Effector memory CD8-positive, alpha-beta T cell (primary cell): ENCODE measurements at places on chromosomes 6 and 20.

GRCh38 chr20:64011366-64011779, 24.6 kb upstream of the C20orf204 start:
- no peak for DNase-seq

DNA sequence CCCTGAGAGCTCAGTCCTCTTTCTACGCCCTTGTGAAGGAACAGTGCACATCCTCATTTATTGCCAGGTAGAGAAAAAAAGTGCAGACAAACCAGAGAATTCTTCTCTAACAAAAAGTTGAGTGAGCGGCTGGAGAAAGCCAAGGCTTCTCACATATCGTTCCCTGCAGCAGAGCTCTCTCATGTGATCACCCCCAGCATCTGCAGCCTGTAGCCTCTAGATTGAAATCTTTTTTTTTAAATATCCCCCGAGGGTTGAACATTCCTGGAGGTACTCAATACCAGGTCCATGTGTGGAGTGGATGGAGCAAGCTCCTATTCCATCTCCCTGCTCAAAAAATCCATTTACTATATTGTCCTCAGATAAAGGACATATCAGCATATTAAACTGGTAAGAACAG, 22.9 kb upstream of the ZNF133 start:
- no peak for DNase-seq

DNA sequence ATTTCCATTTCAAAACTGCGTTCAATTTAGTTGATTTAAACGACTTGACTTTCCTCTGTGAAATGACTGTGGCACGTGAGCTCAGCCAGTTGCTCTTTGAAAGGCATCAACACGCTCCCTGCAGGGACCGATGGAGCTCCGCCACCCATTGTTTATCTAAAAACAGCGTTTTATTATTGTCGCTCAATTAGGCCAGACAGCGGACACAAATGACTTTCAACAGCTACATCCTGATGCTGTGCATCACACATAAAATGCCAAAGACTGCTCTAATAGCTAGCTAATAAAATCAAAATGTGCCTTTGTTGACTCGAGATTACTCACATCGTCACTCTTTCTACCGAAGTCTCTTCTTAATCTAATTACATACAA, 332.5 kb downstream of the CD83 start:
- no peak for DNase-seq

- DNase-seq = no peak
These were observed 59.6 kb downstream of the RAB44 start for GRCh38 chr6:36757206-36757605.

GRCh38 chr20:57361517-57361916, 10.5 kb downstream of the RAE1 start:
- DNase-seq = no peak

- DNase-seq = no peak
These were observed 5.9 kb upstream of the C6orf136 start for GRCh38 chr6:30641048-30641447.

- no peak for DNase-seq
These were observed 88.4 kb upstream of the PLEKHG1 start for GRCh38 chr6:150511313-150511712.

DNA sequence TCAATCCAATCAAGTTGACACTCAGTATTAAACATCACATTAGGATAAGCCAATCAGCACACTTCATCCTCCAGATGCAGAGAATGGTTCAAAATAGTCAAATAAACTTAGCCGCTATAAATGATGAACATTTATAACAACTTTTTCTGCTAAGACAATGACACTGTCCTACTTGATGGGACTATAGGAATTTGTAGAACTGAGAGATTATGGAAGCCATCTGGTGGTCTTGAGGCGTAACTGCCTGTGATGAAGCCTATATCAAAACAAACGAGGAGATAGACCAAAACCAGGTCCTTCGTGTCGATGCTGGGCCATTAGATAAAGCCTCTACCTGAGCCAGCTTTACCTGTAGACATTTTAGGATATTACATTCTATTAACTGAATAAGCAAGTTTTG, 631.1 kb downstream of the COL12A1 start:
- DNase-seq = no peak

GRCh38 chr6:126210398-126211075, 129.4 kb upstream of the CENPW start:
- DNase-seq = no peak

GRCh38 chr6:29892696-29893095, 49.6 kb upstream of the HLA-A start:
- no peak for DNase-seq

DNA sequence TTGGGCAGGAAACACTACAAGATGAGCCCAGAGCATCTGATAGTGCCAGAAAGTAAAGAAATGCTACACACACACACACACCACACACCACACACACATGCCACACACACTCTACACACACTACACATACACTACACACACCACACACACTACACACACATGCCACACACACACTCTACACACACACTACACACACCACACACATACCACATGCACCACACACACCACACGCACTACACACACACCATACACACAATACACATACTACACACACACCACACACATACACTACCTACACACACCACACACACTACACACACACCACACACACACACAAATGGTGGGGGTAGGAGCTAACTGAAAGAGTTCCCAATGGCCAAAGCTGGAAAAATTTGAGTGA, 3.6 kb upstream of the TMEM74B start:
- no peak for DNase-seq

DNA sequence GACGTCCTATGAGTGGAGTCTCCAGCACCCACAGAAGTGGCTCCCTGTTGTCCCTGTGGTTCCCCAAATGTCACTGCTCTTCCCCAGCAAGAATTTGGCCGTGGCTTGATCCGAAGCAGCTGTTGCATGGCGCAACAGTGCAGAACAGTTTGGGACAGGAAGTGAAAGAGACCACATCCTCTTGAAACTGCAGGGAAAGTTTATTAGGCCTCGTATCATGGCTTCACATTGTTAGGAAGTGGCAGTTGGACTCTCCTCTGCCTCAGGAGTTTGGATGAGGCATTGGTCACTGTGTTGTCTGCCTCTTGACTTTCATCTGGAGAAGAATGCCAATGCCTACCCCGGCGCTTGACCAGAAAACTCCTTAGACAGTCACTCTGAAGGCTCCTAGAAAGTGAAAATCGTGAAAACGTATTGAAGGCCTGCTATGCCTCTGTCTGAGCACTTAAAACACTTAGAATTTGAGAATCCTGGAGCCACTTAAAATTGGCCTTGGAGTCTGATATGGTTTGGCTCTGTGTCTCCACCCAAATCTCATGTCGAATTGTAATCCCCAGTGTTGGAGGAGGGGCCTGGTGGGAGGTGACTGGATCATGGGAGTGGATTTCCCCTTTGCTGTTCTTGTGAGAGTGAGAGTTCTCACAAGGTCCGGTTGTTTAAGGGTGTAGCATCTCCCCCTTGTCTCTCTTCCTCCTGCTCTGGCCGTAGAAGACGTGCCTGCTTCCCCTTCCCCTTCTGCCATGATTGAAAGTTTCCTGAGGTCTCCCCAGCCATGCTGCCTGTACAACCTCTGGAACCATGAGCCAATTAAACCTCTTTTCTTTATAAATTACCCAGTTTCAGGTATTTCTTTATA, 334.9 kb upstream of the JARID2 start:
- DNase-seq = no peak

- no peak for DNase-seq
These were observed 48.4 kb downstream of the PLAGL2 start for GRCh38 chr20:32158943-32159660.

DNA sequence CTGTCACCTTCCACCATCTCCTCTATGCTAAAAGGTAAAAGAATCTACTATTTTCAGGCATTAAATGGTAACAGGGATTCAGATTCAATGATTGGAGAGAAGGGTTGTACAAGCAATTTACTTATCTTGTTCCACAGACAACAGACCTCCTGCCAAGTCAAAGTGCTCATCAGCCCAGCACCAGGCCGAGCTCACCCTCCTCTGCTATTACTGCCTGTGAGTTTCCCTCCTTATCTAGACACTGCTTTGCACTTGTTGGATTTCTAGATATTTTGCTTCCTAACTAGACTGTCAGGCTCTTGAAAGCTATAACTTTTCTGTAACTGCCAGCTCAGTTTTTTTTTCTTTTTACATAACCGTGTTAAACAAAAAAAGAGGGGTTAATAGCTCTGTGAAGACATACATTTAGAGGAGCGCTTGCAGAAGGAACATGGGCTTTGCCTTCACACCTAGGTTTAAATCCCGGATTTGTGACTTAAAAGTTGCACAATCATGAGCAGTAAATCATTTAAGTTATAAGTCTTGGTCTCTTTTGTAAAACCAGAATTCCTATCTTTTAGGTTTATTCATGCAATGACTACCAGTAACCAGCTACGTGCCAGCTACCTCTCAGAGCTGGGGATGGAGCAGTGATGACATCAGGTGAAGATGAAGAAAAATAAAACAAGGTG, 1.1 kb upstream of the FAM162B start:
- DNase-seq = no peak

GRCh38 chr6:9933677-9934076, 481.2 kb downstream of the TFAP2A start:
- DNase-seq = no peak

- DNase-seq = no peak
These were observed 122.3 kb downstream of the B3GAT2 start for GRCh38 chr6:70834520-70834919.

DNA sequence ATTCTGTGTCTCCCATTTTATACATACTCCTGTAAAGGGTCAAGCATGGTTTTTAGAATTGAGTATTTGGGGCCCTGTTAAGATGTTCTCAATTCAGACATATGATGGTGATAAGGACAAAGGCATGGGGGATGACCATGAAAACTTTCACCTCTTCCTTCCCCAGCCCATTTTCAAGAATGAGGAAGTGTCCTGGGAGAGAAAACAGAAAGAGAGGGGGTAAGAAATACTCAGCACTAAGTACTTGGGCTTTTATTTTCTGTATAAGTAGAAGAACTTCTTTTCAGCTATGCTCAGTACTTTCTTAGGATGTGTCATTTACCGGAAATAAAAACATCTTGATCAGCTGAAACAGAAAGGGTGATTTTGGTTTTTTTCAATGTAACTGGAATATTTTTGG, 10.9 kb upstream of the MBOAT1 start:
- no peak for DNase-seq

GRCh38 chr6:3108746-3109414, 9.6 kb upstream of the BPHL start:
- DNase-seq = no peak

- DNase-seq = no peak
These were observed 273.0 kb upstream of the PREP start for GRCh38 chr6:105675715-105676397.
